ENCODE measurements at places on chromosomes 16 and 17.

DNA sequence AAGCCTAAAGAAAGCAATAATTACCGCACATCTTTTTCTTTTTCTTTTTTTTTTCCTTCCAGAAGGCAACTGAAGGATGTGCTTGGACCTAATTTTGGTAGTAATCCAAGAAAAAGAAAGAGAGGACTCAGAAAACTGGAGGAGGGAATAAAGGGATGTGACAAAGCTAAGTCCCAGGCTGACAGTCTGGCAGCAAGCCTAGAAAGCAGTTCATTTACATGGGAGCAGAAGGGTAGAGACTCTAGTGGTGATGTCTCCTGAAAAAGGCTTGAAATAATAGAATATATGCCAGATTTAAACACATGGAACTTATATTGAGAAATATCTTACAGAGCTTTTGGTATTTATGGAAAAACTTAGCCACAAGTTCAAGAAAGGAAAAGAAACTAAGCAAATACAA lies 101.0 kb upstream of the SHISA6 start:
- no peak for DNase-seq

DNA sequence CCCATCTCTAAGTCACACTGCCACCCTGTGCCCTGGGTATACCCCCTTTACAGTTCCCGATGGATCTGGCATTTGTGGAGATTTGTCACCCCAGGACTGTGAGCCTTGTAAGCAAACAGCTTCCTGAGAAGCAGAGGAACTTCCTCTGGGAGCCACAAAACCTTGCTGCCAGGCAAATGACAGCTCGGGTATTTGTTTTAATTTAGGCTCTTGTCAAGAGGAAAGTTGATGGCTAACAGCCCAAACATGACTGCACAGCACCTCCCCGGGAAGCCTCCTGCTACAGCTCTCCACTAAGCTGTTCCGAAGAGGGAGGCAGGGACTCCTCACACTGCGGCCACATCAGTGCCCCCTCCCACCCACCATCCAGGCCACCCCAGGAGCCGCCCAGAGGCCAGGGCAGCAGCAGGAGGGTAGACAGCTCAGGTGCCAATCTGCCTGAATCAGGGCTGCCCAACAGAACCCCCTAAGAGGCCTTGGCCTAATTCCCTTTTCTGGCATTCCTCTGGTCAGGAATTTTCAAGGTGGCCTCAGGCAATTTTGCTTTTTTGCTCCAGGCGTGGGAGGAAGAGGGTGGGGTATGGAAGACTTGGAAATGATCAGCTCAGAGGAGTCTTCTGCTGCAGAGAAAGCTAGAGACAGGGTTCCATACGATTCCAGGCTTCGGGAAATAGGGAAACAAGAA lies 2.6 kb downstream of the ABR start:
- no peak for DNase-seq

- no peak for DNase-seq
Measured at GRCh38 chr17:8500609-8501008, 64.9 kb downstream of the NDEL1 start.

DNA sequence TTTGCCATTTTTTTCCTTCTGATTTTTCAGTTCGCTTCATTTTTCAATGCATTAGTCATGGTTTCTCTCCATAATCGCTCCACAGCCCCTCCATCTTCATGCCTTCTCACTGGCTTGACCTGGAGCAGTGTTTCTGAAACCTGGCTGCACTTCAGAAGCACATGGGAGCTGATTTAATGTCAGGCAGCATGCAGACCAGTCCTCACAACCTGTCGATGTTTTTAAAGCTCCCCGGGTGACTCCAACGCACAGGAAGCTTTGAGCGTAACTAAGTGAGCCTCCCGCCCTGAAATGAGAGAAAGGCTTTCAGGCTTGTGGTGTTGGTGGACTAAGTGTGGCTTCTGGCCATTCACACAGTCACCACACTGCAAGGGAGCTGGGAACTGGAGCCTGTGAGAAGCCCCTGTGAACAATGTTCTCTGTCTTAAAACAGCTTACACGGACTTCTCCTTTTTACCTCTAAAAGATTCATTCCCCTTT lies 16.8 kb upstream of the DRG2 start:
- DNase-seq, result no peak

DNA sequence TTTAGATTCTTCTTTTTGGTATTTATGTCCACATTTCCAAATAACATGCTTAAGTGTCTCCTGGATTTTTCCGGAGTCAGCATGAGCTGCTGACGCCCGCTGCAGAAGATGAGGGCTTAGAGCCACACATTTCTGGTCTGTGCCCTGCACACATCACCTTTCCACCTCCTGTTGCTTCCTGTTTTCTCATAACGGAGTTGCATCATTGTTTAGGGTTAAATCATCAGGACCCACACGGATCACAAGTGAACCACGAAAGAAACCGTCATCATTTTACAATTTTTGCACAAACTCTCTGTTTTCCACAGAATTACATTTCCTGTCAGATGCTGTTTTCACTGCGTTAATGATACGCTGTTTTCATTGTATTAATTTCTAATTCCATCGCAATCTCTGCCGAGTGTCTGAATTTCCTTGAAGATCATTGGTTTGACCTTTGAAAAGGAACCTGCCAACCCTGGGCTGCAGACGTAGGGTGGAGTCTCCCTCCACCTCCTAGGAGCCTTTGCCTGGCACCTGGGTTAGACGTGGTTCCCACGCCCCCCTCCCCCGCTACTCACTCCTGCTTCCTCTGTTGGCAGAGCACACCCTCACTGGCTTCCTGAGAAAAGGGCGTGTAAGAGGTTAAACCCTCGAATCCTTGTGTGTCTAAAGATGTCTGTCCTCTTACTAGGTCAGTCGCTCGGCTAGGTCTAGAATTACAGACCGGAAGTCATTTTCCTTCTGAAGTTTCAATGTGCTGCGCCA lies 68.2 kb downstream of the RNF213 start:
- no peak for DNase-seq

- DNase-seq, result no peak
Measured at GRCh38 chr16:86306011-86306644, 204.2 kb upstream of the FOXF1 start.

- no peak for DNase-seq
Measured at GRCh38 chr16:84481051-84481735, 23.3 kb downstream of the MEAK7 start.

DNA sequence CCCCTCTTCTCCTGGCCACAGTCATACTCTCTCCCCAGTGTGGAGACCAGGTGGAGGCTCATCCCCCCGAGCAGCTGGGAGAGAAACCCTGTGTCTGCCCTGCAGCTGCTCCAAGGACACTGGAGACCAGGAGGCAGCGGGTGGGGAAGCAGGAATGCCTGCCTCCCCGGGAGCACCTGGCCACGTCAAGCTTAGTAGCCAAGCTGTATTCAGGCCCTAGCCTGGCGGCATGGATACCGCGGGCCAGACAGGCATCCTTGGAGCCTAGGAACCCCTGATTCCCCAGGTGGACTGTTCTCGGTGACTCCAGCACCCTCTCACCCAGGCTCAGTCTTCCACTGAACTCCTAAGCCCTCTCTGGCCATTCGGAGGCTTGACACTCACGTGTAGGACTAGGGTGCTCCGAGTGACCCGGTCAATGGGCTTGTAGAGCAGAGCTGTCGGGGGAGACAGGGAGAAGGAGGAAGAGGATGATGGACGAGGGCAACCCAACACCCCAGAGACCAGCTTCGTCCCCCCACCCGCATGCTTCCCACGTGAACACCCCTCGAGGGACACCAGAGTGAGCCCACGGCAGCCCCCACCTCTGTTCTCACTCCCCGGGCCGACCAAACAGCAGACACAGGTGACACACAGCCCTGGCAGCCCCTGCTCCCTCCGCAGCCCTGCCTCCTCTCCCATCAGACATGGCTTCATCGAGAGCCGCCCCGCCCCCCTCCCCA lies 76.5 kb downstream of the TIMM22 start:
- no peak for DNase-seq

DNA sequence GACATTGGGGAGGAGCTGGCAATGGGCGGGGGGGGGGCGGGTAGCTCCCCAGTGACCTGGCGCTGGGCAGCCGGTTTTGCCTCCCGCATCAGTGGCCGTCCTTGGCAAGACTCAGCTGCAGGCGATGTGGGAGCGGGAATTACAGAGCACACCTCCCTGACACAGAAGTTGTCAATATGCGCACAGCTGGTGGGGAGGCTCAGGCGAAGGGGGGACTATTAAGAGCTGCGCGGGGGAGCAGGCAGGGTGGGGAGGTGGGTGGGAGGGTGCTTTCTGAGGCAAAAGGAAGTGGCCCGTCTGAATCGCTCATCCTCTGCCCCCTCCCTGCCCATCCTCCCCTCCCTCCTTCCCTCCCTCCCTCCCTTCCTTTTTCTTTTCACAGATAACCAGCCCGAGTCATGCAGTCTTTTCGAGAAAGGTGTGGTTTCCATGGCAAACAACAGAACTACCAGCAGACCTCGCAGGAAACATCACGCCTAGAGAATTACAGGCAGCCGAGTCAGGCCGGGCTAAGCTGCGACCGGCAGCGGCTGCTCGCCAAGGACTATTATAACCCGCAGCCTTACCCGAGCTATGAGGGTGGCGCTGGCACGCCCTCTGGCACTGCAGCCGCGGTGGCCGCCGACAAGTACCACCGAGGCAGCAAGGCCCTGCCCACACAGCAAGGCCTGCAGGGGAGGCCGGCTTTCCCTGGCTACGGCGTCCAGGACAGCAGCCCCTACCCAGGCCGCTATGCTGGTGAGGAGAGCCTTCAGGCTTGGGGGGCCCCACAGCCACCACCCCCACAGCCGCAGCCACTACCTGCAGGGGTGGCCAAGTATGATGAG lies 44.0 kb downstream of the SREBF1 start:
- DNase-seq, result peak; percentile 88

GRCh38 chr17:79201119-79201518 lies 126.5 kb downstream of the ENGASE start:
- no peak for DNase-seq

GRCh38 chr17:64781810-64782555 lies 119.9 kb upstream of the SMURF2 start:
- no peak for DNase-seq

DNA sequence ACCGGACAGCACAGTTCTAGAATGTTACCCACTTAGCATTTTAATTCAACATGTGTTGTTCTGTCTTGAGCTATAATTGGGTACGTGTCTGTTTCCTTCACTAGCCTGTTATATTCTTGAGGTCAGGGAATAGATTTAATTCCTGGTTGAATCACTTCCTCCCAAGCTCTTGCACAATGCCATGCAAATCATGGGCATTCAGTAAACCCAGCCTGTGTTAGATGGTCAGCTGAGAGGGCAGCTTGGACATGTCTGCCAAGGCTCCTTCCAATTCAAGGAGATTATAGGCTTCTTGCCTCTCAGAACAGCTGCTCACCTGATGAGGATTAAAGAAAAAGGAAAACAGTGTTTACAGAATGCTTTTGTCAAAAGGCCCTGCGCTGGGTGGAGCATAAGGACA lies 12.6 kb downstream of the C1QTNF1 start:
- no peak for DNase-seq

GRCh38 chr17:31392856-31393748 lies 1.6 kb downstream of the RAB11FIP4 start:
- DNase-seq, result no peak

DNA sequence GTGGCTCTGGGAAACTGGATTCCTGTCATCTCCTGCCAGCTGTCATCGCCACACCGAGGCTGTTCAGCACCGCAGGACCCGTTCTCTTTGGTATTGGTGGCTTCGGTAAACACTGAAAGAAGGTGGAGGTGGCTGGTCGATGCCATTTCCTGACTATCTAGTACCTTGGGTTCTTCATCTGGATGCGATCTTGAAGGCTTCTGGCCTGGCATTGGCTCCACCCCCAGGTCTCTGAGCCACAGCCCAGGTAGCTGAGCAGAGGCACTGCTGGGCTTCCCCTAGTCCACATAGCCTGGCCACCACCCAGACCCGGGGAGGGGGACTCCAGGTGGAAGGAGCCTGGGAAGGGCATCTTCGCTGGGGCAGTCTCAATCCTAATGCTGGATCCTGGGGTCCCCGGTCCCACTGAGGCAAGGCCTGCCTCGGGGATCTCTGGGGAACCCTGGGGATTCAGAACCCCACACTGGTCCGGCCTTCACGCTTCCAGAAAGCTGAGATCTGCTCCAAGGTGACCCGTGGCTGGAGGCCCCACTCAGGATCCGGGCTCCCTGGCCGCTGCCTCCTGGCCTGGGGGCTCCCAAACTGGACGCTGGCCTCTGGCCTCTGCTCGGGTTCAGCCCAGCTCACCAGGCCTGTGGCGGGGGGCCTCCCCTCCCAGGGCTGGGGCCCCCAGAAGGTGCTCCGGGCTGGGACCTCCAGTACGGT lies 1.8 kb downstream of the C16orf54 start:
- DNase-seq, result no peak

DNA sequence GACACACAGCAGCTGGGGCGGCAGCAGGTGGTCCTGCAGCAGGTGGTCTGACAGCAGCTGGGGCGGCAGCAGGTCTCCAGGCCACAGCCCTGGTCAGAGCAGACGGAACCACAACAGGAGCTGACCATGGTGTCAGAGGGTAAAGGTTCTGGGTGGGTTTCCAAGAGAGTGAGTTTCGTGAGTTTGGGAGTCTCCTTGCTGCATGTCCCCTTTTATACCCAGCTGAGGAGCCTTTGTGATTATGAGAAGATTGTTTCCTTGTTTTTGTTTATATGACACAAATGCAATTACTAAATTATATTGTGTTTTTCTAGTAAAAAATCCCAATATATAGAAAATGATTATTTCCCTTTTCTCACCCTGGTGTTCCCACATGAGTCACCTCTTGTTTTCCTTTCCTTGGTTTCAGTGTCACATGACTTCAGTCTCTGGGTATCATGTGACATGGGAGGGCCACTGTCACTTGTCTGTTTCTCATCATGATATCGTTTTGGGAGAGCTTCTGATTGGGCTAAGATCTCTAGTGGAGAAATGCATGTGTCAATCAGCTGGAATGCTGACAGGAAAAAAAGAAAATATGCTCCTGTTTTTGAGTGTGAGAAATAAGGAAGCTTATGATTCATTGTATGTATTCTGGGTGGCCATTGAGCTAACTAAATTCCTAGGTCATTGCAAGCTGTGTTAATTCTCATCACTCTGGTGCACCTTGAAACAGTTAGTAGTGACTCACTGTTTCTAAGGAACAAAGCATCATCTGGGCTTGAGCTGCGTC lies at the start of gene KRTAP4-6:
KRTAP4-6 (minus strand) TSS at position 185 of the 772 bp plus-strand sequence; CDS start at position 128, 57 bp downstream.
- no peak for DNase-seq

DNA sequence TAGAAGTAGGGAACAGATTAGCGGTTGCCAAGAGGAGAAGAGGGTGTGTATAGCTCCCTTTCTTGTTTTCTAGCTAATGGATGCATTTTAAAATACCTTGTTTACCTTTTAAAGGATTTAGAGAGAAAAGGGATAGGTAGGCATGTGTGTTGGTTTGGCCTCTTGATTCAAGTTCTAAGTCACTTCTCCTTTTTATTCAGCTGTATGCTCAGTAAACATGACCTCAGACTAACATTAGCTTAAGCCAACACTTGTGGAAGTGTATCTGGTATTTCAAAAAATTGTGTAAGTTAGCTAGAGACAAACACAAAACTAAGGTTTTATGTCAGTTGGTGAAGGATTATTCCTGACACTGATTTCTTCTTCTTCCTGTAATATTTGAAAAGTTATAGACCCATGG lies 204.1 kb upstream of the NOG start:
- DNase-seq, result no peak
